Thoracic aorta (tissue), 2 donors: ENCODE measurements at places on chromosomes 6 and 20. TPM values are rescaled to one million over a fixed set of nuclear protein-coding genes. Genes with fewer than 3 reads are reported as not detected.

Gene HLA-DOA
- total RNA-seq, result 19.4 TPM

DNA sequence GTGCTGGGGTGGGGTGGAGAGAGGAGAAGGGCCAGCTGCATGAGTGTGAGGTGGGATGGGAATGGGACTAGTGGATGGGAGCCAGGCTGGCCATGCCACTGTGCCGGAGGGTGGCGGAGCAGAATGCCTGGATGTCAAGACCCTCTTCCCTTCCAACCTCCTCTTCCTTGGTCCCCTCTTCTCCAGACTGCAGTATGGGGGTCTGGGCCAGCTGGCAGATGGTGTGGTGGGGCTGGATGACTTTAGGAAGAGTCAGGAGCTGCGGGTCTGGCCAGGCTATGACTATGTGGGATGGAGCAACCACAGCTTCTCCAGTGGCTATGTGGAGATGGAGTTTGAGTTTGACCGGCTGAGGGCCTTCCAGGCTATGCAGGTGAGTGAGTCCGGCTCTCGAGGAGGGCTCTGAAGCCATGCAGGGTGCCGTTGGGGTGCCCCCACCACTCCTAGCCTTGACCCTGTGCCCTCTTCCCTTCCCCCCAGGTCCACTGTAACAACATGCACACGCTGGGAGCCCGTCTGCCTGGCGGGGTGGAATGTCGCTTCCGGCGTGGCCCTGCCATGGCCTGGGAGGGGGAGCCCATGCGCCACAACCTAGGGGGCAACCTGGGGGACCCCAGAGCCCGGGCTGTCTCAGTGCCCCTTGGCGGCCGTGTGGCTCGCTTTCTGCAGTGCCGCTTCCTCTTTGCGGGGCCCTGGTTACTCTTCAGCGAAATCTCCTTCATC is 7.7 kb downstream of the DDR1 start:
- H3K27me3 ChIP-seq, result no peaks in the 10 kb centered on the region
- peaks cover 54% of the 10 kb centered on the region for H3K36me3 ChIP-seq
- H3K27ac ChIP-seq, result no peak overlapping the region
- DNase-seq, result no peak

DNA sequence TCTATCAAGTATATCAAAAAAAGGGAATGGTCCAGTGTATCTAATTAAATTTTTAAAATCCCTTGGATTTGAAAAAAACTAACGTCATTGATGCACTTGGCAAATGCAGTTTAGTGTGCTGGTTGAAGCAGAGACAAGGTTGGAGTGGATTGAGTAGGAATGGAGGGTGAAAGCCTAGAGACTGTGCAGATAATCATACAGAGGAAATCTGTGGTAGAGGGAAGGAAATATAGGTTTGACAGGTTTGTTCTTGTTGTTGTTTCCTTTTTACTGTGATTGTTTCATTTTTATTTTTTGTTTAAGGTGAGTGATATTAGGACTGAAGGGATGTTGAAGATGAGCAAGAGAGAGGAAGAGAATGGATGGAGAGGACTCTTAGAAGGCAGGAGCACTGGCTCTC is 29.0 kb upstream of the L3MBTL3 start:
- H3K4me3 ChIP-seq, result no peak overlapping the region
- H3K36me3 ChIP-seq, result no peaks in the 10 kb centered on the region
- H3K4me1 ChIP-seq, result no peaks in the 10 kb centered on the region
- no peak overlapping the region for H3K27ac ChIP-seq

Gene HCK
- total RNA-seq, result 38.1 TPM

DNA sequence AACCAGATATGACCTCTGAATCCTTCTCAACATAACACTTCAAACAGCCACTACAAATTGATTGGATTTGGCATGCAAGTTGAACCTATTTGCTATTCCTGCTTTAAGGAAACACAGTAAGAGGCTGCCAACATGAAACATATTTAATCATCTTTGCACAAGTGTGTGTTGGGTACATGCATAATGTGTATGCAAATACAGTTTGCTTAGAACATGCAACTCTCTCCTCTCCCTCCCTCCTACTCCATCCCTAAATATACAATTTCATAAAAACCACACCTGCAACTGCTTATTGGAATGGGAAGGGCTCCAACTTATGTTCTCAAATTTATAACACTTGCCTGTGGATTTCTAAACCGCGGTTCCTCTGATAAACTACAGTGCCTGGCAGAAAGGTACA is 71.5 kb downstream of the CD83 start:
- H3K36me3 ChIP-seq, result no peaks in the 10 kb centered on the region
- DNase-seq, result no peak
- H3K27me3 ChIP-seq, result no peaks in the 10 kb centered on the region
- no peak overlapping the region for H3K27ac ChIP-seq

GRCh38 chr20:10089871-10090587 is 55.2 kb downstream of the ANKEF1 start:
- H3K4me3 ChIP-seq, result no peak overlapping the region
- no peak overlapping the region for H3K27ac ChIP-seq
- no peaks in the 10 kb centered on the region for H3K36me3 ChIP-seq
- no peaks in the 10 kb centered on the region for H3K27me3 ChIP-seq
